ENCODE measurements at places on chromosomes 1 and 21.

- DNase-seq: no peak
These were observed 108.9 kb downstream of the CAPN8 start for GRCh38 chr1:223556414-223557129.

DNA sequence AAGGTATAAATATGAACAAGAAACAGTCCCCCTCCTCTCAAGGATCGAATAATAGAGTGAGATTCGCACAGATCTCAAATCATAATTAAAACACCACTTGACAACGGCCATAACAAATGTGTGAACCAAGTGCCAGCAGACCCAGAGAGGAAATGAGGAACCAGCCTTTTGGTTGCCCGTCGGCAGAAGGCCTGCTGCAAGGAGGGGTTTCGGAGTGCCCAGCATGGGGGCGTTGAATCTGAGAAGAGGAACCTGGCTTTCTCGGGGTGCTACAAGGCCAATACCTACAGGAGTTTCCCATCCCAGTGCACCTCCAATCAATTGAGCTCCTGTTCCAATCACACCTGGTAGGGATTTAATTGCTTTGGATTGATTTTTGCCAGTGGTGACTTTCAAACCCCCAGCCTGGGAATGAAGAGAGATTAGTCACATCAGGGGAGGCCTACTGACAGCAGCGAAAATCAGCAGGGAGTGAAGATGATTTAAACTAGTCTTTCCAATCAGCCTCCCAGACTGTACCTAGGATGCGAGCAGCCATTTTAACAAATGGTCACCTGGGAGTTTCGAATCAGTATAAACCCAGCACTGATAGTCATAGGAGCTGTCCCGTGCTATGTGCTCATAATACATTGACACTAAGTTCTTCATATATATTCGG is 263.8 kb downstream of the KAZN start:
- no peak for DNase-seq

- no peak for DNase-seq
These were observed 267.4 kb downstream of the ZNF326 start for GRCh38 chr1:90262286-90262685.

GRCh38 chr1:161052899-161053298 is 7.1 kb upstream of the USF1 start:
- no peak for DNase-seq

GRCh38 chr1:201414051-201414738 is 7.3 kb downstream of the TNNI1 start:
- no peak for DNase-seq

DNA sequence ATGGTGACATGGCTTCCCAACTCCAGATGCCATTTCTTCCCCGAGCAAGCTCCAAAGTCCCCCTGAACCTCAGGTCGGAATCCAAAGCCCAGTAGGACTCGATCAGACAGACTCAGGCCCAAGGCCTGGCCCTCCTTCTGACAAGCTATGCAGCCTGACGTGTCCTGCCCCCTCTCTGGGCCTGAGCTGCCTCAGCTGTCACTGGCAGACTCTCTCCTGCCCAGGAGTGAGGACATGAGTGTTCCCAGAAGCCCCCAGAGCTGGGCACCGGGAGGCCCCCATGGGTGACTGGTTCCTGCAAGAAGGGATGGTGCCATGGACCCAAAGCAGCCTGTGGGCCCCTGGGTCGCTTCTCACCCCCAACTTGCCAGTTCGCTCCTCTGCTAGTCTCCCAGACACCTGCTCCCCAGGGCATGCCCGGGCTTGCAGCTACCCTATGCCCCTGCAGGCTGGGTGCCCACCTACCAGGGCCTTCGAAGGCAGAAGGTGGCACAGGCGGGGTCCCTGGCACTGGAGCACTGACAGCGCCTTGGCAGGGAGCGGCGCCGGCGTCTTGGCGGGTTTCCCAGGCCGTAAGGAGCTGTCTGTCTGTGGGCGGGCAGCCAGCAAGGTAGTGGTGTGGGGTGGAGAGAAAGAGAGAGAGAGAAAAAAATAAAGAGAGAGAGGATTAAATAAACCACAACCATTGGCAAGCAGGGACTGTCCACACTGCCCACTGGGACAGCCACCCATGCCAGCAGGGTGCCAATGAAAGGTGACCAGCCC is 2.3 kb downstream of the EDN2 start:
- no peak for DNase-seq

DNA sequence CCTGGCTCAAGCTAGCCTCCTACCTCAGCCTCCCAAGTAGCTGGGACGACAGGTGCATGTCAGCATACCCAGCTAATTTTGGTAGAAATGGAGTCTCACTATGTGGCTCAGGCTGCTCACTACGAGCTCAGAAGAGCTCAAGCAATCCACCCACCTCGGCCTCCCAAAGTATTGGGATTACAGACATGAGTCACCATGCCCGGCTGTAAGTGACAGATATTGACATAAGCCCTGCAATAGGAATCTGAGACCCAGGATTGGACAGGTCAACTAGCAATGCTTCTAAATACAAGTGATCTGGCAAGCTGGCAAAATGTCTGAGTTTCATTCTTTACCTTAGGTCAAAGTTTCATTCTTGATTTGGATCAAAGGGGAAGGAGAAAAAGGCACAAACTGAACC is 40.5 kb upstream of the H6PD start:
- no peak for DNase-seq

- no peak for DNase-seq
These were observed 5.7 kb upstream of the ADGRB2 start for GRCh38 chr1:31769720-31770390.
